ENCODE measurements at places on chromosomes 1 and 21.

DNA sequence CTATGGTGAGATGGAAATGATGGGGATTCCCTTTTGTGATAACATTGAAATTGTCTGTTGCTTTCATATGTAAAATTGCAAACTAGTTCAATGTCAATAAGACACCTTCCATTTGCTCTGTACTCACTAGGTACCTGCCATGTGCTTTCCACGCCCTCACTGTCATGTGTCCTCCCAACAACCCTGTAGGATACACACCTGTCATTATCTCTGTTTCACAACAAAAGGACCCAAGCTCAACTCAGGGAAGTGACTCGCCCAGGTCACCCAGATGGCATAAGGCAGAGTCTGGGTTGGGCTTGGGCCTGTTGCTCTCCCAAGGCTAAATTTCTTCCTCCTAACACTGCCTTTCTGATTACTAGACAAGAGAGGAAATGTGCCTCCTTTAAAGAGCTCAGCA lies 45.3 kb upstream of the MCOLN3 start:
- no peak for DNase-seq

DNA sequence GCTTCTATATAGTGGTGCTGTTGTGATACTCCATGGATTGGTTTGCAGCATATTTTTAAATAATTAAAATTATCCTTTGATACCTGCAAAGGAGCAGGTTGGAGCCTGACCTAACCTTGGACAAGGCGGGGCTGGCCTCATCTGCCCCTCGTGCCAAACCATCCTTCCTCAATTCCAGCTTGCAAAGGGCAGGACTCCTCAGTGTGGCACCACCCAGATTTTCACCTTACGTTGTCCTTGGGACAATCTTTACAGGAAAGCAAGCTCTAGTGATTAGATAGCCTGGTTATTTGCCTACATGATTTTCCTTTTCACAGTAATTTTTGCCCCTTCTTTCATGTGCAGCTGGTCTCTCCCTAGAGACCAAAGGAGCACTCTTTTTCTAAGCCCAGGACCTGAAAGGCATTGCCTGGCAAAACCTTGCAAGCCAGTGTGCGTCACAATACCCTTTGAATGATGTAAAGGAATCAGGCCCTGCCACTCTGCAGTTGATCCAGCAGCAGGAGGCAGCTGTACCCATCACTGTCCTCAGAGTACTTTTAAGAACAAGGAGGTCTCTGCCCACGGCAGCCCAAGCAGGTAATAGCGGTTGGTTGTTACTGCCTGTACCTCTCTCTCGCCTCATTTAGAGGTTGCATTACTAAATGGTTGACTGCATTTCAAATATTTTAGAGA lies 99.4 kb downstream of the ADSS2 start:
- no peak for DNase-seq

DNA sequence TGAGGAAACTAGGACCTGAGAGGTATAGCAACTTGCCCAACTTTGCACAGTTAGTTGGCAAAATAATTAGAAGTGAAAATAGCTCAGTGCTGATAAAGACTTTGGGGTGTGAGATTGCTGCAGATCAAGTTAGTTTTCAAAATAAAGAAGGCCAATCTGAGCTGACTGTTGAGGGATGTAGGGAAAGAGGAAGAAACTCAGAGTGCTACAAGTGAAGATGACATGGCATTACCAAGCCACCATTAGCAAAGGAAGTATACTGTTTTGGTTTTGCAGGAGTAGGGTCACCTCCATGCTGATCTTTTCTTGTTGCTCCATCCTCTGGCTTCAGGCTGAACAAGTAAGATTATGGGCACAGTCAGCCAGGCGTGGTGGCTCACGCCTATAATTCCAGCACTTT lies 78.7 kb upstream of the ADAM30 start:
- no peak for DNase-seq

DNA sequence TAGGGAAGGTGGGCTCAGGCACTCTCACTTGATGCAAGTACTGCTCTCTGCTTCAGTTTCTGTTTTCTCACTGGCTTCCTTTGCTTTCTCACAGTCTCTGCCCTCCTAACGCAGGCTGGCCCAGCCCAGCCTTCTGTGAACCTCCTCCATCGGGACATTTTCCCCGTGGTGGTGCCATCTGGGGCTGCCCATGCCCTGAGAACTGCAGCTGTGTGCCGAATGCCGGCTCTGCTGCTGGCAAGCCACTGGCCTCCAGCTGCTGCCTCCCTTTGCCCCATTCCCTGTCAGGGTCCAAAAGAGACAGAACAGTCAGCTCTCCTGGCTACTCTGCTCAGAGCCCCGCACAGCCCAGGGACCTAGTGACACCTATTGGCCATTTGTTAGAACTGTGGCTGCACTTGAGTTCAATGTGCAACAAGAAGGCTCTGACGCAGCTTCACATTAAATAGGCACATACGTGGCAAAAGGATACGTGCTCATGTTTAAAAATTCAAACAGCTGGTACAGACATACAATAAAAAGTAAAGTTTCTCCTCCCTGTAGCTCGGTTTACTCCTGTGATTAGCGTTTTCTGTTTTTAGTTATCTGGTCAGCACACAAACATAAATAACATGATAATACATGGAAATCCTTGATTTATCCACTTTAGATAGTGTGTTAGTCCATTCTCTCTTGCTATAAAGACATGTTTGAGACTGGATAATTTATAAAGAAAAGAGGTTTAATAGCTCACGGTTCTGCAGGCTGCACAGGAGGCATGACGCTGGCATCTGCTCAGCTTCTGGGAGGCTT lies 46.6 kb downstream of the FCRL5 start:
- no peak for DNase-seq

GRCh38 chr1:206935491-206936067 lies 10.7 kb downstream of the PIGR start:
- DNase-seq: no peak

DNA sequence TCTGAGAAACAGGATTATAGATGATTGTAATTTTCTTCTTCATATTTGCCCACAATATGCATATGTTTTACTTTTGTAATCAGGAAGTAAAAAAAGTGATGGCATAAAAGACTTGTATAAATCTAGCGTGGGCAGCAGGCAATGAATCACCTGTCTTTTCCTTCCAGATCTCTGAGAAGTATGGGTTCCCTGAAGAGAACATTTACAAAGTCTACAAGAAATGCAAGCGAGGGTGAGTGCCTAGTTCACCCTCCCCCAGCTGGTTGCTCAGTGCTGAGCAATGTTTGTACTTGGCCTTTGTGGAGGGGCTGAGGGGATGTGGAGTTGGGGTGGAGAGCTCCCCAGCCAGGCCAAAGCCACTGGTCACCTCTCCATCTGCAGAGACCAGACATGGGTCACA lies 30.7 kb downstream of the GRHL3 start:
- no peak for DNase-seq

GRCh38 chr21:21034036-21034435 lies 35.8 kb downstream of the NCAM2 start:
- DNase-seq: no peak

DNA sequence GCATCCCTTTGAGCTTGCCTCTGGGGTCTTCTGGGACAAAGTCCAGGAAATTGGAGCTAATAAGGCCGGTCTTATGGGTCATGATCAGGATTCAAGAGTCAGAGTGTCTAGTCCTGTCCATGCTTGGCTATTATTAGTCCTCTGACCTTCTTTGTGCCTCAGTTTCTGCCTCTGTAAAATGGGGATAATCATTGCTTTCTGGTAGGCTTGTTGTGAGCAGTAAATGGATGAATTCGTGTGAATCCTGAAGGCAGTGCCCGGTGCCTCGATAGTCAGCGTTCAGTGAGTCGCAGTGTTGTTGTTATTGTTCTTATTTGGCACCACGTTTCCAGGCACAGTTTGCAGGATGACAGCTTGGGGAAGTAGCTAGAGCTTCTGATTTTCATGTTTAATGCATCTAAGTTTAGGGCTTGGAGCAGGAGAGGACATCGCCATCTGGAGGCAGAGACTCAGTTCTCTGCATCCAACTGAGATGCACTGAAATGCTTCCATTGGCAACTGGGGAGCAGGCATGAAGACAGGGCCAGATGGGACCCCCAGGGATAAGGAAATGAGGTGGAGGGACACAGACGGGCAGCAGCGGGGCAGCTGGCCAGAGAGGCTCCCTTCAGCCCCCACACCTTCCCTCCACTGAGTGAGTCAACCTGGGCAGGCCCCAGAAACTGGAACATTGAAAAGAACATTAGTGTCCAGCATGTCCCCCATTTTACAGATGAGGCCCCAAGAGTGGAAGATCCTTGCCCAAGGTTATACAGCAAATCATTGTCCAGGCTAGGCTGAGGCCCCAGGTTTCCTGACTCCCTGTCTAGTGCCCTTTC lies 160.3 kb downstream of the PTPRU start:
- DNase-seq: no peak

- no peak for DNase-seq
These were observed 53.7 kb downstream of the PAX7 start for GRCh38 chr1:18684303-18684702.

DNA sequence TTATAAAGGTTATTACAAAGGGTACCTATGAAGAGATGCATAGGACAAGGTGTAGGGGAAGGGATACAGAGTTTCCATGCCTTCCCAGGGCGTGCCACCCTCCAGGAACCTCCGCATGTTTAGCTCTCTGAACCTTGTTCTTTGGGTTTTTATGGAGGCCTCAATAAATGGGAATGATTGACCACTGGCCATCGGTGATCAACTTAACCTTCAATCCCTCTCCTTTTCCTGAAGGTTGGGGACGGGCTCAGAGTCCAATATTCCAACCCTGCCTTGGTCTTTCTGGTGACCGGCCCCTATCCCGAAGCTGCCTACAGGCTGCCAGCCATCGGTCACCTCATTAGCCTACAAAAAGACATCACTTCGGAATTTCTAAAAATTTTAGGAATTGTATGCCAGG lies 11.7 kb downstream of the CD244 start:
- no peak for DNase-seq

GRCh38 chr1:209400351-209401220 lies 182.9 kb upstream of the CAMK1G start:
- no peak for DNase-seq

DNA sequence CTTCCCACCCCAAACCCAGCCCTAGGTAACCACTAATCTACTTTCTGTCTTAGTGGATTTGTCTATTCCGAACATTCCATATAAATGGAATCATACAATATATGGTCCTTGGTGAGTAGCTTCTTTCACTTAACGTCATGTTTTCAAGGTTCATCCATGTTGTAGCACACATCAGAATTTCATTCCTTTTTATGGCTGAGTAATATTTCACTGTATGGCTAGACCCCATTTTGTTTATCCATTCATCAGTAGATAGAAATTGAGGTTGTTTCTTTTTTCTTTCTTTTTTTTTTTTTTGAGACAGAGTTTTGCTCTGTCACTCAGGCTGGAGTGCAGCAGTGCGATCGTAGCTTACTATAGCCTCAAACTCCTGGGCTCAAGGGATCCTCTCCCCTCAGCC lies 3.2 kb downstream of the SPATA21 start:
- DNase-seq: no peak

DNA sequence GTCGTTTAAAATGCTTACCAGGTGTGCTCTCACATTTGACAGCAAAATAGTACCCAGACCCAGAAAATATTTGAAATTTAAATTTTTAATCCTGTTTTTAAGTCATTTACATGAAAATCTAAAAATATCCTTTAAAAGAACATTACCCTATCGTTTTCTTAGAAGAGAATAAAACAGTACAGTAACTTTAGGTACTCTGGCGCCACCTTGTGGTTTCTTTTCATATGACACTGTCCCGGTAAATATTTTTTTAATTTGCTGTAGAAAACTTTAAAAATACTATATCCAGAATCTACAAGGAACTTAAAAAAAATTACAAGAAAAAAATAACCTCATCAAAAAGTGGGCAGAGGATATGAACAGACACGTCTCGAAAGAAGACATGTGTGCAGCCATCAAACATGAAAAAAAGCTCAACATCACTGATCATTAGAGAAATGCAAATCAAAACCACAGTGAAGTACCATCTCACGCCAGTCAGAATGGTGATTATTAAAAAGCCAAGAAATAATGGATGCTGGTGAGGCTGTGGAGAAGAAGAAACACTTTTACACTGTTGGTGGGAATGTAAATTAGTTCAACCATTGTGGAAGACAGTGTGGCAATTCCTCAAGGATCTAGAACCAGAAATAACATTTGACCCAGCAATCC lies 129.2 kb downstream of the RGS21 start:
- no peak for DNase-seq

DNA sequence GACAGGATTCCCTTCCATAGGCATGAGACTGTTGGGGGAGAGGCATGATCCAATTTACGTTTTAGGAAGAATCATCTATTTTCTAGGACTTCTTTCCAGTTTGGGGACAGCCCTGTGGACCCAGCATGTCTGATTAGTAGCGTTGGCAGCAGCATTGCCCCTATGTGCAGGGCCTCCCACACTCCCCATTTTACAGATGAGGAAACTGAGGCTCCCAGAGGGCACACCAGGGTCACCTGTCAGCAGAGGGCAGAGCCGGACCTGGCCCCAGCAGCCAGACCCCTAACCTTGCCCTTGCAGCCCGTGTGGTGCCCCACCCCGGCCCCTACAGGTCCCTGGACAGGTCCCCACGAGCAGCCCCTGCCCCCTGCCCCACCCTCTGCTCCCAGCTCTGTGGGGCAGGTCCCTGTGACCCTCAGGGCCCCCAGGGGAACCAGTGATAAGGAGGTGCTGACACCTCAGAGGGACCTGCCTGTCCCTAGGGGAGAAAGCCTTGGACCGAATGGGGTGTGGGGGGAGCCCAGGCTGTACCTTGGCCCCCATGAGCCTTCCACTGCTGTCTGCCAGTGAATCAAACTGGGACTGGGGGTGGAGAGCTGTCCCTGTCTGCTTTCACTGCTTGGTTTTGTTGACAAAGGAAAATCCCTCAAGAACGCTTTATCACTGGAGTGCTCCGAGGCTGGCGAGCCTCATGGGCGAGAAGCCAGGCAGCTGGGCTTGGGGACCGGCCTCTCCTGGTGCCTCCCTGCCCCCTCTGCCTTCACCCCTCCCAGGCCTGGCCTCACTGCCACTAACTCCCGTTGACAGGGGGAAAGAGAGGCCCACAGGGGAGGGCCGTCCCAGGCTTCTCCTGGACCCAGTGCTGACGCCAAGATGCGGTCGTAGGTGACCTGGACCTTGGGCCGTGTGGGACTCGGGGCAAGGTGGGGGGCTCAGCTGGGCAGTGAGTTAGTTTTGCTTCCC lies 39.4 kb upstream of the CCDC27 start:
- peak; percentile 53 for DNase-seq

- no peak for DNase-seq
These were observed 948 bp downstream of the SEMA4A start for GRCh38 chr1:156154317-156154749.

DNA sequence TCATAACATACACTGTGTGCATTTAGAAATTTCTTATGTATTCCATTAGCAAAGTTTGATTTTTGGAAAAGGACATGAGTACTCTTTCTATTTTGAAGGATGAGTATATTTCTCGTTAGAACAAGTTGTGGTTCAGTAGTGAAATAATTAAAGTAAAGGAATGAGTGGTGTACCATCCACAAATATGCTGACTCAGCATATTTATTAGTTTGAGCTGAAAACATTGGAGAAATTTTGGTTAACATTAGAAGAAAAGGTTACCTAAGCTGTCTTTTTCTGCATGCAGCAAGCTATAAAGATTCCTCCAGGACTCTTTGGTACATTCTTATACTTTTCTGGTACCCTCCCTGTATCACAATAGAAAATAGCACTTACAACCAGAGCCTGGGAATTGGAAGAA lies 5.7 kb upstream of the OR2L5 start:
- no peak for DNase-seq

GRCh38 chr1:31596737-31597097 lies 20.4 kb downstream of the TINAGL1 start:
- DNase-seq: no peak
